ENCODE measurements at places on chromosomes 16 and 17.

DNA sequence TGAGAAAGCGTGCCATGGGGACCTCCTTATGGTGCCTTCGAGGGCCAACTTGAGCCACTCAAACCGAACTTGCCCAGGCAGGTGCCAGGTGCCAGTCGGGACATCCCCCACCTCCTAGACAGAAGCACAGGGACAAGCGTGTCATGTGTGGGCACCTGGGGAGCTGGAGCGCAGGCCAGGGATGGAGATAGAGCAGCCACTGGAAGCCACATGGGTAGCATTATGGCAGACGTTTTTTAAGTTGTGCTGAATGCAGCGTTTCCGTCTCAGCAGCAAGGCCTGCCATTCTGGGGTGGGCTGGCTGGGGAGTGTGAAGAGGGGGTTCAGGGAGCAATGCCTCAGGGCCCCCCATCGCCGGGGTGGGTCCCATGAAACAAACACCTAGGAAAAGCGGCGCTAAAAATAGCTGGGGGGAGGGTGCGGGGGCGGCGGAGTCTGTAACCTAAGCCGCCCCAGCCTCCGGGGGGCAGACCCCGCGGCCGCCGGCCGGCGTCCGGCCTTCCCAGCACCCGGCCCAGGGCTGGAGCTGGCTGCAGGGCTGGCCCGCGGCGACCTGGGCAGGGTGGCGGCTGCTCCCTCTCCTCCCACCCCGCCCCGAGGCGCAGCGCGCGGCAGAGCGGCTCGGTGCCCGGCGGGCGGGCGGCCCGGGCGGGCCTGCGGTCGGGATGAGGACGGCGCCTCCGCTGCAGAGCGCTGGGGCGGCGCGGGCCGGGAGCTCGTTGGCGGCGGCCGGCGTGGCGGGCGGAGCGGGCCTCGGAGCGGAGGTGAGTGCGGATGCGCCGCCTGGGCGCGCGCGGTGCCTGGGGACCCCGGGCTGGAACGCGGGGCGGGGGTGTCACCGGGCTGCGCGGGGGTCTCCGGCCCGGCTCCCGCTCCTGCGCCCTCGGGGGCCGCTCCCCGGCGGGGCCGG lies at the start of gene ZNF469:
ZNF469 (plus strand) TSS at position 469 of the 910 bp plus-strand sequence. CDS start 44,512 bp downstream, outside the sequence.
- DNase-seq: no peak

DNA sequence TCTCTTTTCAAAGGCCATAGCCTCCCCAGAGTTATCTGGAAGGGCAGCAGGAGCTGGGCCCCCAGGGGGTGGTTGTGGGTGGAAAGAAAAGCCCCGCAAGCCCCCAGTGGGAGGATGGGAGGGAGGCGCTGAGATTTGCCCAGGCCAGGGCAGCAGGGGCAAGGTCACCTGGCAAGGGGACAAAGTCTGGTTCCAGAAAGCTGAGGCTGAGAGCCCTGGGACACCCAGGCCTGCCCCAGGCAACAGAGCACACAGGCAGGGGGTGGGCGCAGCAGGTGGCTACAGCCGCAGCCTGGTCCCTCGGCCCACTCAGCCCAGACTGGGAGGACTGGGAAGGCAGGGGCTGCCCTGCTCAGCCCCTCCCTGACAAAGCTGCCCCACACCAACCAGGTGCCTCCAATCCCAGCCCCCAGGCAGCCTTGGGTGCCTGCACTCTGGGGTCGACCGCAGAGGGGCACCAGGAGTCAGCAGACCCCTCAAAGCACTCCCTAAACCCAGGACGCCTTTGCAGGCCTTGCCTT lies 23.7 kb upstream of the GSG1L start:
- no peak for DNase-seq

DNA sequence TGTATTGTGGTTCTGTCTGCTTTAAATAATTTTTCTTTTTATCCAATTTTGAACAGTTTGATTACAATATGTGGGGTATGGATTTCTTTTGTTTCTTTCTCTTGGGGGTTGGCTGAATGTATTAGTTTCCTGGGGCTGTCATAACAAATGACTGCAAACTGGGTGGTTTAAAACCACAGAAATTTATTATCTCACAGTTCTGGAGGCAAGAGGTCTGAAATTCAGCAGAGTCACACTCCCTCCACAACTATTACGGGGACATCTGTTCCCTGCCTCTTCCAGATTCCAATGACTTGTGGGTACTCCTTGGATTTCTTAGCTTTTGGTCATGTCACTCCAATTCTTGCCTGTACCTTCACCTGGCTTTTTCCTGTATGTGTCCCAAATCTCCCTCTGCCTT lies 23.7 kb downstream of the COX11 start:
- no peak for DNase-seq

DNA sequence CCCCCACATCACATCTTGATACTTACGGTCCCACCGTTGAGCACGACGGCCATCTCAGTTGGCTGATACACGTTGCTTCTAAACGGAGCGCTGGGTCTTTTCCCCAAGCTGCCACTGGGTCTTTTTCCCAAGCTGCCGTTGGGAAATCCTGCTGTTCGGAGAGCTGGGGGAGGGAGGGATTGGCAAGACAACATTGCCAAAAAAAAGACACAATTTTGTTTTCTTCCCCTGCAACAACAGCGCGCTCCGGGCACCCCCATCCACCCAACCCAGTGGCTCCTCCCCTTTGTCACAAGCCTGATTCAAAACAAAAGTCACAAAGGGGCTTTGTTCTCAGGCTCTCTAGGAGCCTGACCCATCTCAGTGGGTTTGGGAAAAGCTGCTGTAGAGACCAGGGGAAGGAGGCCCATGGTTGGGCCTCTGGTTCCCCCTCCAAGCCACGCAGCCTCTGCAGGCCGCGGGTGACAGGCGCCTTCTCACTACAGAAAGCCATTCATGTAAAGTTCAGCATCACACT lies 22.8 kb downstream of the GPRC5B start:
- DNase-seq: no peak

DNA sequence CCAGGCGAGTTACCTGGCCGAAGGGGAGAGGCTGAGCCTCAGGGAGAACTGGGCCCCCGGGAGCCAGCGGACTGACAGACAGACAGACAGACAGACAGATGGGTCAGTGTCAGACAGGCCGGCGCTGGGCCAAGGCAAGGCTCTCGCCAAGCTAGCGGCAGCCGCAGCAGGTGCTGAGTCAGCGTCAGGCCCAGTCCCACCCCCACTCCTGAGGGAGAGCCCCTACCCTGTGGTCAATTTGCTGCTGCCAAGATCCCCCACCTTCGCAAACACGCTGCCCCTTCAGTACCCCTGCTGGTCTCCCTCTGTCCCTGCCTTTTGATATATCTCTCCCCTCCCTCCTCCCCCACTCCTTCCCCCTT lies 1.5 kb downstream of the FGF11 start:
- no peak for DNase-seq

DNA sequence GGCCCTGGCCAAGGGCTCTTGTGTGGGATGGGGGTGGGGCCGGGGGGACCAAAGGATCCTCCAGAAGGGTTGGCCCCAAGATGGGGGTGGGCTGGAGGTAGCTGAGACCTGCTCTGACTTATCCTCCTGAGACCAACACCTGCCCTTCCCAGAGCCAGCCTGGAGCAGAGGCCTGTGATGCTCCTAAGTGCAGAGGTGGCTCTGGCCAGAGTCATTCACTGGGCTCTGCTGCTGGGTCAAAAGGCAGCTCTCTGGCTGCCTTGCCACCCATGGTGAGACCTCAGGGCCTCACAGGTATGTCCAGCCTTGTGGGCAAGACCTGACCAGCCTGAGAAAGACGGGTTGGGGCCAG lies 393 bp downstream of the SERPINF2 start:
- no peak for DNase-seq

DNA sequence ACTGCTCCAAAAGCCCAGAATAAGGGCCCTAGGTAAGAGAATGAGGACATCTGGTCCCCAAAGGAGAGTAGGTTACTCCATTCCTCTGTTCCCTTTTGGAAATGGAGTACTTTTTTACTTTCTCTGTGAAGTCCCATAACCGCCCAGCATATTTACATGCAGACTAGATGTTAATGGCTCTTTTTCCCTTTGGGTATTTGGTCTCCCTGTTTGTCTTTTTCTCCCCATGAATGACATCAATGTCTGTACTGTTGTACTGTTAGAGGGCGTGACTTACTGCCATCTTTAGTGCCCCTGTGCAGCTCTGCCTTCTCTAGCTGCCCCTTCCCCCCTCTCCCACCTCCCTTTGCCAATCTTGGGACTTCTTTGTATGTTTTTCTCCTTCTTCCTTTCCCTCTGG lies 19.0 kb downstream of the GPR179 start:
- DNase-seq: no peak

GRCh38 chr17:60971515-60972369 lies 294.1 kb downstream of the BCAS3 start:
- no peak for DNase-seq

DNA sequence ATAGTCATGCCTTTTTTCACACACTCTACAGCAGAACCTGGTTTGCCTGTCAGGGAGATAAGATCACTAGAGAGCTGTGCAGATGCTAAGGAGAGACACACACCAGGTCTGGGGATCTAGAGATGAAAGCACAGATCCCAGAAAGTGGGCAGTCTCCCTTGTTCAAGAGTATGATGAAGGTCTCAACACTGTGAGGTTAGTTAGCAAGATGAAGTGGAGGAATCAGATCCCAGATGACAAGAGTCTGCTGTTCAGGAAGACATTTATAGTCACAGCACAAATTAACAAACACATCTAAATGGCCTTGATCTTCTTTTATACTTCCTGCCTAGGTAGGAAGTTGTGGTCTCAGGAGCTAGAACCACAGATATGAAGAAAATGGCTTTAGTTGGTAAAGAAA lies 23.4 kb upstream of the SKAP1 start:
- no peak for DNase-seq

- no peak for DNase-seq
These were observed 34.6 kb downstream of the PRMT7 start for GRCh38 chr16:68345351-68345810.

DNA sequence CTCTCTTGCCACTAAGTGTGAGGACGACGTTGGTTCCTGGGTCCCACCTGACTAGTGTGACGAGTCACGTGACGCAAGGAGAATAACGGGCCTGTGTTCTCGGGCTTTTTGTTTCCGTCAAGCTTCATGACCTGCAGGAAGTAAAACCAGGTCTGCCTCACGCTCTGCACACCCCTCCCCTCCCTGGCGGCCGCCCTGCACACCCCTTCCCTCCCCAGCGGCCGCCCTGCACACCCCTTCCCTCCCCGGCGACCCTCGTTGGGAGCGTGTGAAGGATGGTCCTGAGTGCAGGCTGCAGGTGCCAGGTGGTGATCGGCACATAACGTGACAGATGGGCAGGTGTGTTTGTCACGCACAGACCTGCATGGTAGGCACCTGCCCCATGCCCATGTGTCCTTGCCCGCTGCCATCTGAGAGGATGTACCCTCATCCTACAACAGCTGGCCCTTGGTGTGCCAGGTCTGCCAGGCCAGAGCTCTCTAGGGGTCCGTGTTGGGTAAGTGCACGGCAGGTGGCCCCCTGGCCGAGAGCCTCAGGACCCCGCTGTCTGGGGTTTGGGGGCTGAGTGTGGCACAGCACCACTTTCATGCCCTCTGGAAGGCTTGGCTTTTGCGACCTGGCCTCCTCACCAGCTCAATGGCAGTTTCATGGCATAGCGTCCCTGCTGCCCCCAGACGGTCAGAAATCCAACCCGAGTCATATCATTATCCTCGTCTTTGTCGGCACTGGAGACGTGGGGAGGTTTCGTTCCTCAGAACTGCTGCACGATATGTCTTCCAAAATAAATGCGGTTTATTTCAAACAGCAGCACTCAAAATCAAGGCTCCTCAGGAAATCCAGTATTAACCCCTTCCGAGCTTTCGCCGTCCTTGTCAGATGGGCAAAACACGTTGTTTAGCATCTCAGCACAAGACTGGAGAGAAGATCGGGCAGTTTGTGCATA lies 191.8 kb upstream of the CHMP6 start:
- no peak for DNase-seq

GRCh38 chr17:4006165-4006589 lies 41.9 kb upstream of the ATP2A3 start:
- no peak for DNase-seq

DNA sequence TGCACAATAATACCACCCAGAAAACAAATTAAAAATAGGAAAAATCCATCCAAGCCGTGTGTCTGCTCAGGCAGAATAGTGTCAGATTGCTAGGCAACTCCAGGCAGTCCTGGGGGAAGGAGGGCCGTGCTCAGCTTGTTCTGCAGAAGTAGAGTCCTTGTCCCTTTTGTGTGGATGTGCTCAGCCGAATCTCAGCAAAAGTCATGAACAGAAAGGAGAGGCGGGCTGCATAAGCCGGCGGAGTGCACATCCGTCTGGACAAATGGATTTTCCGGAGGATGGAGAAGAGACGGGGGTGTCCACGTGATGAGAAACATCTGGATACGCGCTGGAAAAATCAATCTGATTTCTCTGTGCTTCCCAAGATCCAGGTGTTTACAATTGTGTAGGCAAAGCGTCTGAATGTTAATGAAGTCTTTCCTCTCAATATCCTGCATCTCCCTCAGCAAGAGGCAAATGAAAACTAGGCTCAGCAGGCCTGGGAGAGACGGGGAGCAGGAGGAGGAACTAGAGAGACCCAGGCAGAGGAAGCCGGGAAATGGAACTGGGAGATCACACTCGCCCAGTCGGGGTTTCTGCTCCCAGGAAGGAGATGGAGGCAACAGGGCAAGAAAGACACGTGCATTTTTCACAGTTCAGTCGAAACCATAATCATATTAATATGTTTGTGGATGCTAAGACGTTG lies 7.7 kb upstream of the RBFOX3 start:
- DNase-seq: no peak

- no peak for DNase-seq
These were observed 4.7 kb downstream of the COQ7 start for GRCh38 chr16:19071811-19072777.

- no peak for DNase-seq
These were observed 21.5 kb downstream of the FBXO31 start for GRCh38 chr16:87361916-87362619.

- DNase-seq: no peak
These were observed 9.5 kb downstream of the CYB561 start for GRCh38 chr17:63436523-63437110.

DNA sequence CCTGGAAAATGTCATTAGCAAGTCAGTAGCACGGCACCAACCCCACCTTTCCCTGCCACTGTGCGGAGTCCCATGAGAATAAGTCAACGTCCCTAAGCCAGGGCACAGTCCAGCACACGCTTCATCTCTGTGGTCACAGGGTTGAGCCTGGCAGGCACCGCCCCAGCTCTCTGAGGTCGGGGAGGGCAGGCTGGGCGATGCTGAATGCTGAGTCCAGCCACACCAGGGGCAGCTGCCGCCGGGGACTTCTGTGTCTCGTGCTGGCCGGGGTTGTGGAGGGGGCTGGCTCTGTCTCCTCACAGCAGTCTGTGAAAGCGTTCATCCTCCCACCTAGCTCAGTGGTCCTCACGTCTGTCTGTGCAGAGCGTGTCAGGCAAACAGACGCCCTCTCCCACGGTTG lies 53.2 kb downstream of the BANP start:
- DNase-seq: no peak

- DNase-seq: no peak
These were observed 519.8 kb downstream of the HS3ST4 start for GRCh38 chr16:26211542-26211941.
